Ovary (tissue), 10 donors: ENCODE measurements at places on chromosomes 5 and 9. TPM values are rescaled to one million over a fixed set of nuclear protein-coding genes. Genes with fewer than 3 reads are reported as not detected.

GRCh38 chr5:52824827-52825226 lies 37.1 kb downstream of the ITGA1 start:
- DNase-seq = no peak
- H3K4me3 ChIP-seq = no peak overlapping the region
- H3K27me3 ChIP-seq = no peaks in the 10 kb centered on the region
- peaks cover 3% of the 10 kb centered on the region for H3K4me1 ChIP-seq
- H3K36me3 ChIP-seq = no peaks in the 10 kb centered on the region

- H3K4me3 ChIP-seq = no peak overlapping the region
- H3K27ac ChIP-seq = no peak overlapping the region
- H3K27me3 ChIP-seq = no peaks in the 10 kb centered on the region
- peaks cover 4% of the 10 kb centered on the region for H3K4me1 ChIP-seq
- DNase-seq = no peak
Observed at GRCh38 chr5:93603078-93603792, 20.2 kb downstream of the NR2F1 start.

GRCh38 chr5:3858524-3858923 lies 262.9 kb downstream of the IRX1 start:
- H3K4me1 ChIP-seq = no peaks in the 10 kb centered on the region
- H3K27me3 ChIP-seq = no peaks in the 10 kb centered on the region
- H3K36me3 ChIP-seq = no peaks in the 10 kb centered on the region
- no peak for DNase-seq
- no peak overlapping the region for H3K27ac ChIP-seq

- H3K27ac ChIP-seq = peak overlapping the region; percentile 22
- no peak overlapping the region for H3K4me3 ChIP-seq
- DNase-seq = no peak
- H3K36me3 ChIP-seq = no peaks in the 10 kb centered on the region
- H3K4me1 ChIP-seq = peaks cover 17% of the 10 kb centered on the region
Observed at GRCh38 chr5:14190194-14191164, 47.3 kb downstream of the TRIO start.

DNA sequence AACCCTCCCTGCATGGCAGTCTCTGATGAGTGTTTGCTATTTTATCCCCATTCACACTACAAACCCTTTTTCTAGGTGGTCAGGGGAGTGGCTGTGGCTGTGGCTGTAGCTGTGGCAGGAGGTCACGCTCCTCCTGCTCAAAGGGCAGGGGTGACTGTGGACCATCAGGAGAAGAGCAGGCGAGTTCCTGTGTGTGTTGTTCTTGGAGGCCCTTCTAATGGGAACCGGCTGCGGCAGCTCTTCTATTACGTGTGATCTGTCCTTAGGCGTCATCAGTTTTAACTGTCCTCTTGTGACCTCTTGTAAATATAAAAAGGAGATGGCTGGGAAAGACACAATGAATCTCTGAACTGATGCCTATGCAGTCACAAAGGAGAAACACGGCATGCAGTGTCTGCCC lies 65.1 kb downstream of the ANKH start:
- no peak for DNase-seq
- no peaks in the 10 kb centered on the region for H3K4me1 ChIP-seq
- no peak overlapping the region for H3K27ac ChIP-seq

DNA sequence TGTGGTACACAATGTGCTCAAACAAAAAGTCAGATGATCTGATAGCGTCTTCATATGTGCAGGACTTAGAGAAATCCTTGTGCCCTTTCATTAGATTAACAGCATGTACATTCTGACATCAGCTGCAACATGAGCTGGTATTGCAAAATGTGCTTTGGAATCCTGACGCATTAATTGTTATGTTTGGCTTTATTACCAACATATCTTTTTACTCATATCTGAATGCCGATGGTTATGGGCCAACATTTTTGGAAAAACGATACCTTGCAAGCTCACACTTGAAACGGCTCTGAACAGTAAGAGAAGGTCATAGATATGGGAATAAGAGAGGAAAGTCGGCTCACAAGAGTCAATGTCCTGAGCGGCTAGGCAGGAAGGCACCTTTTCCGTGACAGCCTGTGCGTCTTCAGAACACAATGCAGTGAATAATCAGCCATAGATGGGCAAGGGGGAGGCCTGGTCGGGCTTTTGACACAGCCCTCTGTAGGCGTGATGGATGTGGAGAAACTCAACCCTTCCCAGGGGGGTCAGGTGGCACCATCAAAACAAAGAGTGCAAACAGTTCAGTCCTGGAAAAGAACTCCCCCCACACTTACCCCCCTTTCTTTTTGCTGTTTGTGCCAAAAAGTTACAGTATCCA lies 36.4 kb upstream of the GAS1 start:
- no peaks in the 10 kb centered on the region for H3K27me3 ChIP-seq
- DNase-seq = peak; percentile 49
- H3K36me3 ChIP-seq = no peaks in the 10 kb centered on the region
- no peak overlapping the region for H3K4me3 ChIP-seq
- peaks cover 16% of the 10 kb centered on the region for H3K4me1 ChIP-seq
- no peak overlapping the region for H3K27ac ChIP-seq

GRCh38 chr5:169256191-169256590 lies 44.7 kb downstream of the SLIT3 start:
- DNase-seq = no peak
- no peak overlapping the region for H3K27ac ChIP-seq
- no peak overlapping the region for H3K4me3 ChIP-seq
- H3K27me3 ChIP-seq = no peaks in the 10 kb centered on the region

DNA sequence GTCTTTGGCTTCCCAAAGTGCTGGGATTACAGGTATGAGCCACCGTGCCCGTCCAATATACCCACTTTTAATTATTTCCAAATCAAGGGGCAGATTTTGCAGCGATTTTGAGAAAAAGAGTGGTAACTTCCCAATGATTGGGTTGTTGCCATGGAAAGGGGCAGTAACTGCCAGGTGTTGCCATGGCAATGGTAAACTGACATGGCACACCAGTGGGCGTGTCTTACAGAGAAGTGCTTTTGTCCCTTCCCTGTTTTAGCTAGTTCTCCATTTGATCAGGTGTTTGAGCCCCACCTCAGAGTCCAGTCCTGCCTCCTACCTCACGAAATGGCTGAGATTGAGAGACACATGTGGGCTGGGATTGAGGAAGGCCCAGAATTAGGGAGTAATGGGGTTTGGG lies 86.3 kb upstream of the IER5L start:
- H3K27ac ChIP-seq = no peak overlapping the region
- H3K4me1 ChIP-seq = no peaks in the 10 kb centered on the region
- H3K36me3 ChIP-seq = no peaks in the 10 kb centered on the region
- H3K27me3 ChIP-seq = no peaks in the 10 kb centered on the region

GRCh38 chr5:5585751-5586341 lies 163.4 kb downstream of the ICE1 start:
- DNase-seq = no peak
- H3K27me3 ChIP-seq = no peaks in the 10 kb centered on the region
- no peak overlapping the region for H3K27ac ChIP-seq
- no peaks in the 10 kb centered on the region for H3K36me3 ChIP-seq

DNA sequence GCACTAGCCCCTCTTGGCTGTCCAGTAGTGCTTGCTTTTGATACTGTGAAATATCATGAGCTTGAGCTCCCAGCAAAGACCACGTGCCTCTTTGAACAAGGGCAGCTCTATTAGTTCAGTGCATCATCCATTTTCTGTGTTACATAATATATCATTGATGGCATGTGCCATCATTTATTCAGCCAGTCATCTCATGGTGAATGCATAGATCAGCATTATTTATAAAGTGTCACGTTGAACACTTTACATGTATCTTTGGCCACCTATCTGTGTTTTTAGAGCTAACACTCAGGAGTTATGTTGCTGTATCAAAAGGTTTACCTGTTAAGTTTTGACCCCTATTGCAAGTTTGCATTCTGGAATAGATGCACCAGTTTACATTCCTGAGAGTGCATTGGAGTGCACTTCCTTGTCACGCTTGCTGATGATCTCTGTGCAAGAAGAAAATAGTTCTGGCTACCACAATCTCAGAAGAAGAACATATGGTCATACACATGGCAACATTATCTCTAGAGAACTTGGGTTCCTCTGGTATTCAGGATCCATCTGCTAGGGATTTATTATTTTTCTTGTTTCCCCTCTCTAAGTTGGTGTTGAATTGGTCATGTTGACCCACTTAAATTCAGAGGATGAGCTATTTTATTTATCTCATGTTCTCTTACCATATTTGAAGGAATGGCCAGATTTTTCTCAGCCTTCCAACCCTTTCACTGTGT lies 120.9 kb downstream of the SH3GL2 start:
- no peaks in the 10 kb centered on the region for H3K4me1 ChIP-seq
- H3K27ac ChIP-seq = no peak overlapping the region
- no peaks in the 10 kb centered on the region for H3K36me3 ChIP-seq
- no peak overlapping the region for H3K4me3 ChIP-seq
- no peaks in the 10 kb centered on the region for H3K27me3 ChIP-seq

GRCh38 chr5:165028356-165028755 lies 1522.9 kb downstream of the MAT2B start:
- H3K4me3 ChIP-seq = no peak overlapping the region
- no peak for DNase-seq
- no peaks in the 10 kb centered on the region for H3K36me3 ChIP-seq

- no peaks in the 10 kb centered on the region for H3K36me3 ChIP-seq
- H3K27ac ChIP-seq = no peak overlapping the region
- no peak overlapping the region for H3K4me3 ChIP-seq
- no peaks in the 10 kb centered on the region for H3K27me3 ChIP-seq
- no peak for DNase-seq
Observed at GRCh38 chr5:53249529-53250200, 140.1 kb upstream of the MOCS2 start.

DNA sequence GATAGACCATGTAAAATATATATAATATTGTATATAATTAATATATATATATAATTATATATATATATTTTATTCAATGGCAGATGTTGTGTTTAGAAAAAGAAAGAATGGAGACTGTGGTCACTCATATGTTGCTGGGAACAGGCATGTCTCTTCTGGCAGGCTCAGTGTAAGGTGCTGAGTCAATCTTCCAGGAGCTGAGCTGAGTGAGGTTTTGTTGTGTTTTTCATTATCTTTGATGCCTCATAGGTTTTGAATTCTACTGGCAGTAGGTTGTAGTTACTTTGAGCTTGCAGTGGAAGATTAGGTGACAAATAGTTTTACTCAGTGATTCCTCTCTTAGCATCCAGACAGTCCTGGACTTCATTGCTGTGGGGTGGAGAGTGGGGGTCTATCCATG lies 561.3 kb downstream of the IRX1 start:
- DNase-seq = no peak
- no peaks in the 10 kb centered on the region for H3K27me3 ChIP-seq
- H3K4me3 ChIP-seq = no peak overlapping the region
- H3K4me1 ChIP-seq = no peaks in the 10 kb centered on the region
- no peaks in the 10 kb centered on the region for H3K36me3 ChIP-seq
- H3K27ac ChIP-seq = no peak overlapping the region

GRCh38 chr9:111728143-111728542 lies 66.6 kb downstream of the SHOC1 start:
- no peaks in the 10 kb centered on the region for H3K36me3 ChIP-seq
- no peak for DNase-seq
- no peak overlapping the region for H3K4me3 ChIP-seq
- peaks cover 3% of the 10 kb centered on the region for H3K27me3 ChIP-seq
- H3K27ac ChIP-seq = no peak overlapping the region

- no peak overlapping the region for H3K27ac ChIP-seq
- peaks cover 10% of the 10 kb centered on the region for H3K4me1 ChIP-seq
- no peak overlapping the region for H3K4me3 ChIP-seq
Observed at GRCh38 chr5:74761241-74761640, 5.7 kb downstream of the GFM2 start.

DNA sequence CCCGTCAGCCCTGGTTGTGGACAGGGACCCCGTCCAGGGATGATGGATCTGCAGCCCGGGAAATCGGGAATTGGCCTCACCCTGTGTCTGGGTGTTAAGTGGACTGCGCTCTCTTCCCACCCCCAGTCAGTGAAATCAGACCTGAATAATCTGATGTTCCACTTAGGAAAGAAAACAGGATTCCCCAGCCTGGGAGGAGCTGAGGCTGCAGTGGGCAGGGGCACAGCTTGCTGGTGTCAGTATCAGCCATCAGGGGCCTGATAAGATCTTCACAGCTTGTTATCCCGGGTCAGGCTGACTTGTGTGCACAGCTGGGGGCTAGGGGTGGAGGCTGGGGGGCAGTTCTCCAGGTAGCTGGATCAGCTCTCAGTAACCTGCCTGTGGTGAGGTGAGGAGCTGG lies 29.1 kb downstream of the LMX1B start:
- H3K4me1 ChIP-seq = no peaks in the 10 kb centered on the region
- no peak for DNase-seq
- no peaks in the 10 kb centered on the region for H3K36me3 ChIP-seq
- H3K4me3 ChIP-seq = no peak overlapping the region
- no peaks in the 10 kb centered on the region for H3K27me3 ChIP-seq

- no peaks in the 10 kb centered on the region for H3K36me3 ChIP-seq
Observed at GRCh38 chr5:148542812-148543211, 111.5 kb downstream of the HTR4 start.

GRCh38 chr5:24347158-24347557 lies 297.6 kb downstream of the CDH10 start:
- DNase-seq = no peak
- no peak overlapping the region for H3K27ac ChIP-seq
- no peaks in the 10 kb centered on the region for H3K27me3 ChIP-seq
- H3K4me3 ChIP-seq = no peak overlapping the region
- no peaks in the 10 kb centered on the region for H3K4me1 ChIP-seq

GRCh38 chr9:71783120-71783523 lies 14.8 kb upstream of the CEMIP2 start:
- no peaks in the 10 kb centered on the region for H3K27me3 ChIP-seq
- no peaks in the 10 kb centered on the region for H3K4me1 ChIP-seq
- H3K4me3 ChIP-seq = no peak overlapping the region

- H3K4me3 ChIP-seq = no peak overlapping the region
- peak; percentile 34 for DNase-seq
- no peaks in the 10 kb centered on the region for H3K36me3 ChIP-seq
- H3K27ac ChIP-seq = no peak overlapping the region
Observed at GRCh38 chr9:116737152-116737546, 50.0 kb downstream of the TRIM32 start.

DNA sequence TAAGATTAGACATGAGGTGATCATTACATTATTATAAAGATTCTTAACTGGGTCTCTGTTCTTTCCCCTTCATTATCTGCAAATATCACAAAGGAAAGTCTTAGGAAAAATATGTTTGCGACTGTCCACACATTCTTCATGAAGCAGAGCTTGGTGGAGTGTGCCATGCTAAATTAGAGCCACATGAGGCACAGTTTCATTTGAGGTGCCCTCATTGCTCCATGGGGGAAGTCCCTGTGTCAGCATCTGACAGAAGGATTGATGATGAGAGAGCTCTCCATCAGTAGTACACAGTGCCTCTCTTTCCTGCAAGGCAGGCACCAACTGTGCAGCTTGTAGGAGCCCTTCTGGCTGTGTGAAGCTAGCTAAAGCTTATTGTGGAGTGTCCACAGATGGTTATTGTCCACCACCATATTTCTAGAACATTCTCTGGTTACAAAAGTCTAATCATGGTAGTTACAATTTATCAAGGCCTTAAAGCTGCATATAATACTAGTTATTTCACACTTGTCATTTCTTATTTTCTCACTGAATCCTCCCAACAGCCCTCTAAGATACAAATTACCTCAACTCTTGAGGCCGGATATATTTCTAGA lies 63.9 kb downstream of the C9orf152 start:
- DNase-seq = no peak
- no peaks in the 10 kb centered on the region for H3K36me3 ChIP-seq
- H3K4me3 ChIP-seq = no peak overlapping the region
- no peak overlapping the region for H3K27ac ChIP-seq
- peaks cover 13% of the 10 kb centered on the region for H3K4me1 ChIP-seq
- H3K27me3 ChIP-seq = no peaks in the 10 kb centered on the region

The NKD2 gene
- 2.3 TPM for total RNA-seq

The DMGDH gene
- total RNA-seq = 5.6 TPM

The BICD2 gene
- 18.2 TPM for total RNA-seq

The TMEM232 gene
- 3.3 TPM for total RNA-seq

The GDNF gene
- 3.9 TPM for total RNA-seq

The PCDHA12 gene
- 0.27 TPM for total RNA-seq

The FOXD4L5 gene
- not detected for total RNA-seq

The CMYA5 gene
- total RNA-seq = 41.5 TPM

The CDO1 gene
- total RNA-seq = 16.6 TPM
